ENCODE measurements at places on chromosomes 4 and X.

DNA sequence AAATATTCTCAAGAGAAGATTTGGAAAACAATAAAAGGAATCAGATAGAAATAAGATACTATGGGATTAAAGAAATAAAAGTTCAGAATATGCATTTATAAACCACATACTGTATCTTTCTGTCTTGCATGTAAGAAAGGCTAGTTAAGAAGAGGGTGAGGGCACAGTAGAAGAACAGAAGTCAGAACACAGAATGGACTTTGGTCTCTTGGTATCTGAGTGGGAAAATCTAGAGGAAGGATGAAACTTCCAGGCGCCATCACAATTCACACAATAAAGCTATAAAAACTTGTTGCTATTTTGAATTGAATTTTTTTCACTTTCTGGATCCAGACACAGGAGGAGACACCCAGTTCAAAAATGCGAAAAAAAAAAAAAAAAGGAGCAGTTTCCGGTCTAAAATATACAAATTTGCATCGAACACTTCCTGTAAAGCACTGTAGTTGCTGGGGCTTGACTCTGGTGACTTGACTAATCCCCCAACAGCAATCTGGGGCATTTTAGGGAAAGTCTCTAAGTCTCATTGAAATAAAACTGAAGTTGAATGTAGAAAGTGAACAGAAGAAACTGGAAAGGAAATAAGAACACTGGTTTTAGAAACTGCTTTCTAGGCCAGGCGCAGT lies 8.1 kb upstream of the NAAA start:
- no peak for DNase-seq

- DNase-seq = no peak
Measured at GRCh38 chr4:41406113-41406516, 131.8 kb upstream of the LIMCH1 start.

GRCh38 chrX:139544591-139544990 lies 14.1 kb downstream of the F9 start:
- DNase-seq = no peak

DNA sequence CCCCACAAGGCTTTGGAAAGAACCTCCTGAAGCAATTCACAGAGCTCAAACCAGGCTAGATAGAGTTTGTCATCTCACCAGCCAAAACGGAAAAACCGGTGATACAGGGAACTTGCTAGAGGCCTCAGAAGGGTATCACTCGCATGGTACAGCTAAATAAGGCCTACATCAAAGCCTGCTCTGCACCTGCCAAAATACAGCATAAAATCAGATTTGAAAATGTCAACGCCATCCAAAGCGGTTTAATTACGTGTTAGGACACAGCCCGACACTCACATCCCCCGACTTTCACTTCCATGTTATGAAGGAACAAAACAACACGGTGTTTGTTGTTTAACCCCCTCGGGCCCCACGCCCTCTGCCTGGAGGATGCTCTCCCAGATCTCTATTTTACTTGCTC lies 65.0 kb downstream of the MAPK10 start:
- DNase-seq = no peak

- no peak for DNase-seq
Measured at GRCh38 chr4:128347175-128347868, 59.7 kb upstream of the PGRMC2 start.

- no peak for DNase-seq
Measured at GRCh38 chrX:132294776-132295495, 75.7 kb upstream of the RAP2C start.

All from activated CD4-positive, alpha-beta T cell treated with anti-CD3 and anti-CD28 coated beads, Interleukin-2, amount 10 ng/mL, durations not matched to agents 7 days and 5 days (primary cell).